Cerebellar nuclear complex (tissue), 1 donor: ENCODE measurements at places on chromosomes 12 and 14.

- DNase-seq: no peak
Measured at GRCh38 chr14:93535537-93535936, 104.8 kb downstream of the UNC79 start.

GRCh38 chr12:71164166-71164565, 6.4 kb upstream of the TSPAN8 start:
- no peak for DNase-seq

GRCh38 chr12:95836630-95837239, 22.0 kb upstream of the SNRPF start:
- no peak for DNase-seq

DNA sequence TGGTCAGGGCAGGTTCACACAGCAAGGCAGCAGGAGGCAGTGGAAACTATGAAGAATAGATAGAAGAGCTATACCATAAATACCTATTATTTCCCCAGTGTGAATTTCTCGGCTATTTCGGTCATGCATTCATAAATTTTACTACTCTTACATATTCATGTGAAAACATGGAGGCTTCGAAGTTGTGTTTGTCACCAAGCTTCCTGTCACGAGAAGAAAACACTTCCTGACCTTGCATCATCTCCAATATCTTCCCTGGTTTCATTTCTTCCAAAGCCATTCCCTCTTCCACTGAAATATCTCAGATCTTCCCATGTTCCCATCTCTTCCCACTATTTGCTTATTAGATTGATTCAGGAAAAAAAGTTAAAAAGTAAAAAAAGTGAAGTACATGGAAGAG, 80.4 kb downstream of the CPNE8 start:
- no peak for DNase-seq

- no peak for DNase-seq
Measured at GRCh38 chr12:23543767-23544166, 405.7 kb downstream of the SOX5 start.

DNA sequence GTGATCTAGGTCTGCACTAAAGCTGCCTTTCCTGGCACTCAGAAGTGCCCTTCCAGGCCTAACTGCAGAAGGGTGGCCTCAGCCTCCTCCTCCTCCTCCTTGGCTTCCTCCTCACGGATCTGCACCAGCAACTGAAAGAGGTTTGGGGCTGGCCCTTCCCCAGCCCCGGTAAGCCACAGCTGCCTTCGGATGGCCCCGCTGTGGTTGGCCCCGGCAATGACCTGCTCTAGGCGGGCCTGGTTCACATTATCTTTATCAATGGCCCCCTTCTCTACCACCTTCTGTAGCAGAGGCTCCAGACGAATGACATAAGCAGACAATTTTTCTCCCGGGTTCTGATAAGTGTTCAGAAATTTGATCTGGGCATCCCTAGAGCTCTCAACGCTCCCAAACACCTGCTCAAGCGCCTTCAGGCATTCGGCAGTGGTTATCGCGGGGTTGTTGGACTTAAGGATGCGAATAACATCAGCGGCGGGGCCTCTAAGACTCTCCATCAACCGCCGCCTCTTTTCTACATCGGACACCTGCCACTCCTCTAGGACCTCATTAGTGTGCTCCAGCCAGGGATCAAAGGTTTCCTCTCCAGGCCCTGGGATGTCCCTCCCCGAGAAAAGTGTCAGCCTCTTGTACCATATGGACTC, 1.5 kb downstream of the PNMA1 start:
- no peak for DNase-seq
